Nephron progenitor cell (in vitro differentiated cells): ENCODE measurements at places on chromosomes 12 and 14.

GRCh38 chr12:128976120-128976738 is 123.0 kb downstream of the GLT1D1 start:
- no peak overlapping the region for H3K27ac ChIP-seq
- peaks cover 37% of the 10 kb centered on the region for H3K27me3 ChIP-seq

DNA sequence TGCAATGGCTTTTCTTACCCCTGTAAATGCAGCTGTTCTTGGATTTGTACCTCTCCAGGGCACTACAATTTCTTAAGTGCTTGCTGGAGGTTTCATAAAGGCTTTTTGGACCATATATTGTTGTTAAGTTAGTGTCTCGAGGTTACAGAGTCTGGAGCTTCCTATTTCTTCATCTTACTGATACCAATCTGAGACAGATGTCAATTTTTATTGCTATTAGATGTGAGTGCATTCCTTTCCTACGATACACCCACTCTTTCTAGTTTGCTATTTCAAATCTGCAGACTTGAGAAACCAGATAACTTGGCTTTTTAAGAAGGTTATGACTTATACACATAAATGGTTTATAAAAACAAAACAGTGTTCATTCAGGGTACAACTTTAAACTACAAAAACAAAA is 2.1 kb downstream of the NOXRED1 start:
- no peaks in the 10 kb centered on the region for H3K4me1 ChIP-seq
- H3K36me3 ChIP-seq = peaks cover 75% of the 10 kb centered on the region
- no peak for DNase-seq
- no peak overlapping the region for H3K27ac ChIP-seq

- H3K27ac ChIP-seq = peak overlapping the region; percentile 88
- no peak for DNase-seq
- H3K4me1 ChIP-seq = peaks cover 12% of the 10 kb centered on the region
- H3K27me3 ChIP-seq = no peaks in the 10 kb centered on the region
These were observed 62.7 kb upstream of the KCNH3 start for GRCh38 chr12:49476091-49476490.

- peaks cover 5% of the 10 kb centered on the region for H3K36me3 ChIP-seq
- H3K27ac ChIP-seq = no peak overlapping the region
- H3K27me3 ChIP-seq = peaks cover 3% of the 10 kb centered on the region
- no peak for DNase-seq
- no peaks in the 10 kb centered on the region for H3K4me1 ChIP-seq
These were observed 869.2 kb downstream of the TMEM121 start for GRCh38 chr14:106395456-106396050.

- H3K27me3 ChIP-seq = peaks cover 15% of the 10 kb centered on the region
- DNase-seq = no peak
- no peak overlapping the region for H3K4me3 ChIP-seq
- H3K36me3 ChIP-seq = no peaks in the 10 kb centered on the region
- H3K4me1 ChIP-seq = peaks cover 76% of the 10 kb centered on the region
These were observed 307.2 kb downstream of the CACNA1C start for GRCh38 chr12:2359725-2360629.

GRCh38 chr12:2453761-2454090 is 341.0 kb upstream of the FKBP4 start:
- no peak overlapping the region for H3K4me3 ChIP-seq
- peaks cover 13% of the 10 kb centered on the region for H3K27me3 ChIP-seq
- H3K27ac ChIP-seq = no peak overlapping the region
- H3K4me1 ChIP-seq = peaks cover 17% of the 10 kb centered on the region

DNA sequence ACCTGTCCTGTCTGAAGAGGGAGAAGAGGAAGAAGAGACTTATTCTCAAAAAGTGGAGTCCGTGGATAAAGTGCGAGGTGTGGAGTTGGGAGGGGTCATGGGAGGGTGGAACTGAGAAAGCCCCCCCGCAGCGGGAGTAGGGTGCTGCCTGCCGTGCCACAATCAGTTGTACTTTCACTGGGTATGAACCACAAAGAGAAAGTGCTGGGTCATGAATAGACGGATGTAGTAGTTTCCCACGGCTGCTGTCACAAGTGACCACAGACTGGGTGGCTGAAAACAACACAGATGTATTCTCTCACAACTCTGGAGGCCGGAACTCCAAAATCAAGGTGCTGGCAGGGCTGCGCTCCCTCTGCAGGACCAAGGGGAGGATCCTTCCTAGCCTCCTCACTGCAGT is 5.5 kb downstream of the DNAH10 start:
- no peak overlapping the region for H3K27ac ChIP-seq
- peaks cover 36% of the 10 kb centered on the region for H3K27me3 ChIP-seq
- no peaks in the 10 kb centered on the region for H3K4me1 ChIP-seq
- no peak for DNase-seq
- no peak overlapping the region for H3K4me3 ChIP-seq

- H3K4me3 ChIP-seq = no peak overlapping the region
- peak overlapping the region; percentile 95 for H3K27ac ChIP-seq
- no peaks in the 10 kb centered on the region for H3K27me3 ChIP-seq
- peaks cover 16% of the 10 kb centered on the region for H3K36me3 ChIP-seq
- peaks cover 45% of the 10 kb centered on the region for H3K4me1 ChIP-seq
These were observed 92.3 kb upstream of the DCN start for GRCh38 chr12:91274916-91275315.

DNA sequence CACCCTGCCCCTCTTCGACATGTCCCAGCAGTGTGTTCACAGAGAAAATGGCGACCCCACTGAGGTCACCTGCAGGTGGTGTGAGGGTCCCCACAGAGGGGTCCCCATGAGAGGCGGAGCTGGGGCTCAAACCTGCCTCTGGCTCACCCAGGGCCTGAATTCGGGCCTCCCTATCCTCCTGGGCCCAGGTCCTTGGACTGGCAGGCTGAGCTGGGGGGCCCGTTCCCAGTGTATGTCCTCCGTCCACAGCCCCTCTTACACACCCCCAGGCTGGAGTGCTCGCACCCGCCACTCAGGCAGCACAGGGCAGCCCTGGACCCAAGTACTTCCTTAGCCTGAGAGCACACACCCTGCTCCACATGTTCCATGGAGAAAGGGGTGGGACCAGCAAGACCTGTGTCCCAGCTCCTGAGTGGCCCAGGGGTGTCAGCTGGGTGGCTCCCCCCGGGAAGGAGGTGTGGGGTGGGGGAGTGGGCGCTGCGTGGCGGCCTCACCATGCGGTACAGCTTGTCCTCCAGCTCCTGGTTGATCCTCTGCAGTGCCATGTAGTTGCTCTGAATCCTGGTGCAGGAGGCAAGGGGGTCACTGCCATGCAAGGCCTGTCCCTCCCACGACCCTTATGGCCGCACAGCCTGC is 42.6 kb downstream of the BEGAIN start:
- no peaks in the 10 kb centered on the region for H3K36me3 ChIP-seq
- H3K4me3 ChIP-seq = no peak overlapping the region
- no peak for DNase-seq
- peaks cover 29% of the 10 kb centered on the region for H3K4me1 ChIP-seq

DNA sequence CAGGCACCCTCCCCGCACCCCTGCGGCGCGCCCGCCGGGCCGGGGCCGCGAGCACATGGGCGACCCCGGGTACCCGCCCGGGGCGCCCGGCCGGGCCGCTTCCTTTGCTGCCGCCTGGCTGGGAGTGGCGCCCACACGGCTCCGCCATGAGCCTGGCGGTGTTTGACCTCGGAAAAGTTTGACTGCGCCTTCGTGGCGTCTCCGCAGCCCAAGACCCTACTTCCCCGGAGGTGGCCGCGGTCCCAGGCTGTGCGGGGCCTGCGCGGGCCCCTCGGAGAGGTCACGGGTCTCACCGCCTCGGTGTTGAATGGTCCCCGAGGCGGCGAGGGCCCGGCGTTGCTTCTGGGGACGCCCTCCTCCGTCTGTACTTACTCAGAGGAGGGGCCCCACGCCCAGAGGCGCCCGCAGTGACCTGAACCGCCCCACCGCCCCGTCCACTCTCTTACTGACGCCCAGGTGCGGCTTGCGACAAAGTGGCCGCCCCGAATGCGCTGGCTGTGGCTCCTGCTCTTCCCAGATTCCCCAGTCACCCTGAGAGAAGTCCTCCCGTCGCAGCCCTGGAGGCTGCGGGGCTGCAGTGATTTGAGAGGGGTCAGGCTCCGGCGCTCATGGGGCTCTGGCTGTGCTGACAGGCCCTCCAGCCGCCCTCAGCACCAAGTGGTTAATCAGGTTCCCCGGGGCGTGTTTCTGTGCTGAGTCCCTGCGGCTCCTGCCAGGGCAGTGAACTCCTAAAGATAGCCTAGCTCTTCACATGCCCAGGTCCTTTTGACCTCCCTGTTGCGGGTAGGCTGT is 5.8 kb downstream of the KMT5A start:
- H3K27me3 ChIP-seq = peaks cover 5% of the 10 kb centered on the region
- H3K36me3 ChIP-seq = peaks cover 32% of the 10 kb centered on the region
- H3K27ac ChIP-seq = peak overlapping the region; percentile 97
- H3K4me3 ChIP-seq = peak overlapping the region; percentile 94
- DNase-seq = peak; percentile 54
- peaks cover 40% of the 10 kb centered on the region for H3K4me1 ChIP-seq

DNA sequence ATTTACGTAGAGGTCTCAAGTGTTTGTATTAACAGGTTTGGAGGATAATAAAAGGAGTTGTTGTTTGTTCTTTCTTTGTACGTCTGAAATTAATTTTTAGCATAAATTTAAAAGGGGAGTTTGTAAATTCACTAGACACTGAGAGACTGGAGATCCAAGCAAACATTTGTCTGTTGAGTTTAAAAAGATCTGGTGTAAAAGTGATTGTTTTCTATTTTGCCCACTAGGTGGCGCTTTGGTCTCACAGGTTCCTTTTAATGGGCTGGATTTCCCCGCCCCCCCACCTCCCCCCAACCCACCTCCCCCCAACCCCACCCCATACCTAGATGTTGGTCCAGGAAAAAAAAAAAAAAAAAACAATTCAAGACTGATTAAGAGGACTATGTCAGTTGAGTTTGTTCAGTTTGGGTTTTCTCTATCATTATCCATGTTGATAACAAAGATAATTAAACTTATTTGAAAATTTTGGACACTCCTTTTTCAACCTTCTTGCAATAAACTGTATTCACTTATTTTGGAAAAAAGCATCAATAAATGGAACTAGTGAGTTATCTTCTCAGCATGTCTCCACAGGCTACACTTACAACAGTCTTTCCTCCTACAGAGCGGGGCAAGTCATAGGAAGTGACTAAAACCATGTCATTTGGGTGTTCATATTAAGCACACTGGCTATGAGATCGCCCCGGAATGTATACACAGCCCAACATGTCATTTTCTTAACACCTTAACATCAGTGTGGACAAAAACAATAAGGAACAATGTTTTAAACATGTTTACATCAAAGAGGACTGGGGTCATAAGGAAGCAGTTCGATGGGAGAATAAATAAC is 841.1 kb downstream of the NRXN3 start:
- peaks cover 4% of the 10 kb centered on the region for H3K27me3 ChIP-seq
- H3K4me1 ChIP-seq = peaks cover 13% of the 10 kb centered on the region
- H3K27ac ChIP-seq = no peak overlapping the region
- H3K36me3 ChIP-seq = no peaks in the 10 kb centered on the region
- no peak overlapping the region for H3K4me3 ChIP-seq

DNA sequence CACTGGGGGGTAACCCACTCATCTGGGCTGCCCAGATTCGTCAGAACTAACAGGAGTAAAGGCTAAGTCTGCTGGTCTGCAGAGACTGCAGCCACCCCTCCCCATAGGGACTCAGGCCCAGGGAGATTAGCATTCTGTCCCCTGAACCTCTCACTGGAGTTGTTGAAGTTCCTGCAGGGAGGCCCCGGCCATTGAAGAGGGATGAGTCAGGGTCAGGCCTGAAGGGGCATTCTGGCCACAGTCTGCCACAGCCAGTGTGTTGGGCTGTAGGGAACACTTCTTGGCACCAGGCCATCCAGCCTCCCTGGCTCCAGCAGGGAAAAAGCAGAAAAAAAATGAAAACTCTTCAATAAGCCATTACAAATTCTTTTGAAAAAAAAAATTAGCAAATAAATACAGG is 35.3 kb downstream of the KLRK1 start:
- H3K4me1 ChIP-seq = peaks cover 3% of the 10 kb centered on the region
- no peak overlapping the region for H3K27ac ChIP-seq
- no peaks in the 10 kb centered on the region for H3K27me3 ChIP-seq
- H3K4me3 ChIP-seq = no peak overlapping the region

DNA sequence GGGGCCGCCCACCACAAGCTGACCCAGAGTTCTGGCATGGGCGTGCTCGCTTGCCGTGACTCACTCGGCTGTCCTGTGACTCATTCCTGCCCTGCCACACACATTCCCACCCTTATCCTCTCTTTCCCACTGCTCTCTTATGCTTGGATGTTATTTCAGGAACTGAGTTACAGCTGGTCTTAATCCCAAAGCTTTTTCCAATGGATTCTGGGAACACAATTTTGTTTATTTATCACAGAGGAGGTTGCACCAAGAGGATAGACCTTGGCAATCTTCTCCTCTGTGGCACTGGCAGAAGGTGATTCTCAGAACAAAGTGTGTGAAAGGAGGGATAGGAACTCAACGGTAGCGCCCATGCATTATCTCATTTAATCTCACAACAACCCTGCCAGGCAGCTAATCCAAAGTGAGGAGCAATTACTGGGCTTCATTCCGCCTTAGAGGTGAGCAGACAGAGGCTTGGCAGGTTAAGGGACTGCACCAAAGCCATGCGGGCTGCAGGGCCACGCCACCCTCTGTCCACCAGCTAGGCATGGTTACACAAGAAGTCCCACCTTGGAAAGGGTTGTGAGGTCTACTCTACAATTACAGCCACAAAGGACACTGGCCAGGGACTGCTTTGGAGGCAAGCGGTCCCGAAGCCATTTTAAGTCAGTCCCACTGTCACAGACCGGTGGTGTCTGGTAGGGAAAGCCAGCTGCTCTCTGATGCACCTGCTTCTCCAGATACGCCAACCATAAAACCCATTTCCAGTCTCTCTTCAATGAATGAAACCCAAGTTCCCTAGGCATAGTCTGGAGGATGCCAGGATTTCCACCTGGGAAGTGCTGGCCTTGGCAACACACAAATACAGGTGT is 32.9 kb downstream of the SYNE3 start:
- peaks cover 25% of the 10 kb centered on the region for H3K27me3 ChIP-seq
- no peaks in the 10 kb centered on the region for H3K36me3 ChIP-seq
- peaks cover 38% of the 10 kb centered on the region for H3K4me1 ChIP-seq
- H3K27ac ChIP-seq = no peak overlapping the region
- no peak for DNase-seq
- no peak overlapping the region for H3K4me3 ChIP-seq

DNA sequence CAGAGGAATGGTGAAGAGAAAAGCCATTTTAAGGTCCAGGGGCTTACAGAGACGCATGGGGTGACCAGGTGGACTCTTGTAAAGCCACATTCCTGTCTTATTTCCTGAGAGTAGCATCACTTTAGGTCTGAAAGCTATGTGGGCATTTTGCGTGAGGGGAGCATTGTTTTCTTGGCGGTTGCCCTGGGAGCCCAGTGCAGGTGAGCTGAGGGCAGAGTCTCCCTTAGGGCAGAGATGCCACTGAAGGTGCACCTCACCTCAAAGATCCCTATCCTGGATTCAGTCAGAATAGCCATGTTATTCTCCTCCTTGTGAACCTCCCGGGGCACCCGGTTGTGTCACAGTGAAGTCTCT is 12.4 kb downstream of the GLRX5 start:
- H3K27ac ChIP-seq = peak overlapping the region; percentile 86
- H3K27me3 ChIP-seq = no peaks in the 10 kb centered on the region
- DNase-seq = no peak
- H3K36me3 ChIP-seq = peaks cover 46% of the 10 kb centered on the region
- no peak overlapping the region for H3K4me3 ChIP-seq

DNA sequence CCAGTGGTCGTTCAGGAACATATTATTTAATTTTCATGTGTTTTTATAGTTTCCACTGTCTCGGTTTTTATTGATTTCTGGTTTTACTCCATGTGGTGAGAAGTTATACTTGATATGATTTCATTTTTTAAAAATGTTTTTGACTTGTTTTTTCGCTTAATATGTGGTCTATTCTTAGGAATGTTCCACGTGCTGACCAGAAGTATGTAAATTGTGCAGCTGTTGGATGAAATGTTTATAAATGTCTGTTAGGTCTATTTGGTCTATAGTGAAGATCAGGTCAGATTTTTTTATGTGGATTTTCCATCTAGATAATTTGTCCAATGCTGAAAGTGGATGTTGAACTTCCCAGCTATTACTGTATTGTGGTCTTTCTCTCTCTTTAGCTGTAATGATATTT is 433.8 kb upstream of the MIS18BP1 start:
- H3K27me3 ChIP-seq = no peaks in the 10 kb centered on the region
